ENCODE measurements at places on chromosomes 13 and 19.

- no peak for DNase-seq
These were observed 172.5 kb upstream of the MIR17HG start for GRCh38 chr13:91174886-91175501.

GRCh38 chr19:2511991-2512390 lies 36.1 kb downstream of the GADD45B start:
- no peak for DNase-seq

- DNase-seq = no peak
These were observed 801 bp downstream of the MCF2L start for GRCh38 chr13:112969692-112970338.

- no peak for DNase-seq
These were observed 4.5 kb downstream of the AMER2 start for GRCh38 chr13:25167382-25168174.

DNA sequence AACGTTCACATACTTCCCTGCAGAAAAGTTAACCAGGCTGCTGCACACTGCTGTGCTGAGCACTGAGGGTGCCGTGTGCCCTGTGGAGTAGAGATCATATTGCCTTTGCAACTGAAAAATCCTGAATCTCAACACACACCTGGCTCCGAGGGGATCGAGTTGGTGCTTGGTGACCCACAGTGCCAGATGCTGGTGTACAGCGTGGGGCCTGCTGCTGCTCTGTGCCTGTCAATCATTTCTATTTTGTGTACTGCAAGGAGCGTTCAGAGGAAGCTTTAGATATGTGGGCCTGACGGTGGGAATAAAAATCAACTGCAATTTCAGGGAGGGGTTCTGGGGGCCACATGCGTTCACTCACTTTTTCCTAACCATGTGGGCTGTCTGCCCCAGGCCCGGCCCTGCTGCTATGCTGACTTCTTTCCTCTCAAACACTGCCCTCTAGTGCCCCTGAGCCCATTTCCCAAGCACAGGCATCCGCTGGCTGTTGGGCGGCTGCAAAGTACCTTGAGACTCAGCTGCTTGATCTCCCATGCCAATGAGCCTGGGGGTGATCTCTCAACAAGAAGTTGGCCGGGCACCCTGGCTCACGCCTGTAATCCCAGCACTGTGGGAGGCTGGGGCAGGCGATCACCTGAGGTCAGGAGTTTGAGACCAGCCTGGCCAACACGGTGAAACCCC lies 9.7 kb upstream of the LENG8 start:
- no peak for DNase-seq

GRCh38 chr13:29684441-29684840 lies 89.0 kb upstream of the SLC7A1 start:
- DNase-seq = no peak

DNA sequence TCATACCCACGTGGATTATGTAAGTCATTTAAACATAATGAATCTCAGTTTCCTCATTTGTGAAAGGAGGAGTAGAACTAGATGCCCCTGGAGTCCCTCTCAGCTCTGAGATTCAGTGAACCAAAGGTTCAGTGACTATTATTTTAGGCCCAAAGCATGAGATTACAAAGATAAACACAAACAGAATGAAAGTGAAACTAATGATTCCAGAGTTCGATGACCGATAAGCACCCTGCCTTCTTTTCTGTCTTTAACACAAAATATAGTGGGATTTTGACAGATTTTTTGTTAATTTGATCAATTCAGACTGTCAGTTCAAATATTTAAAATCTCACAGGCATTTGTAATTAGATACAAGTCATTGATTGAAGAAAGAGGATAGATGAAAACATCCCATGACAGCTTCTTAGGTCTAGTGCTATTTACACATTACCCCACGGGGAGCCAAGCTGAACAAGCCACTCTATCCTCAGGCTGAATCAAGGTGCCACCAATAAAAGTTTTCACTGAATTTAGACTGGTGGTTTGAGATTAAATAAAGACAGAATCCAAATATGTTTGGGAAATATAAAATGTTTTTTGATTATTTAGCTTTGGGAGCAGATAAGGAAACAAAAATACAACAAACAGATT lies 64.6 kb upstream of the RAP2A start:
- DNase-seq = no peak

DNA sequence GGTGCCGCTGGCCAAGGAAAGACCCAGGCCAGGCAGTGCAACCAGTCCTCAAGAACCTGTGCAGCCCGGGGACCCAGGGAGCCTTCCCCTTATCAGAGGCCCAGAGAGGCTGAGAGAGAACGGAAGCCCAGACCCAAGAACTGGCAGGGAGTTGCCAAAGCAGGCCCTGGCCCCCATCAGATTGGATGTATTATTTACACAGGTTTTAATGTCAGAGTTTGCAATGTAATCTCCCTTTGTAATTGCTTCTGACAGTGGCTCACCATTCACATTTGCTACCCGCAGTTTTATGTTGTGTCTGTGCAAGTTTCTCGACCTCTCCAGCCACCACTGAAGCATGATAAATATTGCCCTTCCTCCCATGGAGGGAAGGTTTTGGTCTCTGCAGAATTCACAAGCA lies 660.9 kb downstream of the LIG4 start:
- DNase-seq = peak; percentile 80

GRCh38 chr13:114148521-114148855 lies 16.1 kb upstream of the RASA3 start:
- no peak for DNase-seq

DNA sequence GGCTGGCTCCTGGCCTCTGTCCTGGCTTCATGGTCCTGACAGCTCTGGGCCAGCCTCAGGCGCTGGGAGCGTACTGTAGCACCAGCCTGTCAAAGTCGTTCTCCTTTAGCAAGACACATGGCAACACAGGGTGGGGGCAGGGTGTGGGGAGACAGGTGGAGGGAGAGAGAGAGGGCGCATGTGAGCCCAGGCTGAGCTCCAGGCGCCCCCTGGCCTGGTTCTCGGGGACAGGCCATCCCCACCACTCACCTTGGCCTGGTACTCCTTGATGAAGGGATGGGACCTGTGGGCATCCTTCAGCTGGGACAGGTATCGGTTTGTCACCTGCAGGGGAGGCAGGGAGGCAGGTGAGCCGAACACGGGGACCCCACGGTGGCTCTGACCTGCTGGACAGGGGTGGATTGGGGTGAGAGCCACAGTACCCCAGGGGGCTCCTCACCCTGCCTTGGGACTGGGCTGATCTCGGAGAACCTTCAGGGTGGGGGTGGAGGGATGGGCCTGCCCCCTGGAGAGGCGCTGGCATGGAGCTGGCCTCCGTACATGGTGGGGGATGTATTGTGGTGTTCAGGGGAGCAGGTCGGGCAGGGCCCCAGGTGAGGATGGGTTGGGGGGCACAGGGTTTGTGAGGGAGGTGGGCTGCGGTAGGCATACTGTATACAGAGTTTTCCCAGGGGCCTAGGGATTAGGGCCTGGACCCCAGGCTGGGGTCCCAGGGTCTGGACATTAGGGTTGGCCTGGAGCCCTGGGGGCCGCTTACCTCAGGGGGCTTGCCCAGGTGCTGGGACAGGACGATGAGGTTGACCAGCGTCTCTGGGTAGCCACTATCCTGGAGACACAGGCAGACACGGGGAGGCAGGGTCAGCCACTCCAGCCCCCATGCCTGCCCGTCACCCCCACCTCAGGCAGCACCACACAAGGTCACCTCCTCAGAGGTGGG lies 3.9 kb upstream of the CERS1 start:
- DNase-seq = no peak

GRCh38 chr13:89113744-89114143 lies 1442.6 kb downstream of the SLITRK5 start:
- DNase-seq = no peak

DNA sequence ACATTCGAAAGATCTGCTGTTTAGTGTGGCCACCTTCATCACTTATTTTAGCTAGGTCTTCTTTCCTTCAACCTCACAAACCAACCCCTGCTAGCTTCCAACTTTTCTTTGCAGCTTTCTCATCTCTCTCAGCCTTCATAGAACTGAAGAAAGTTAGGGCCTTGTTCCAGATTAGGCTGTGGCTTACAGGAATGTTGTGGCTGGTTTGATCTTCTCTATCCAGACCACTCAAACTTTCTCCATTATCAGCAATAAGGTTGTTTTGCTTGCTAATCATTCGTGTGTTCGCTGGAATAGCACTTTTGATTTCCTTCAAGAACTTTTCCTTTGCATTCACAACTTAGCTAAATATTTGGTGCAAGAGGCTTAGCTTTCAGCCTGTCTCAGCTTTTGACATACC lies 44.7 kb downstream of the CARS2 start:
- DNase-seq = no peak

DNA sequence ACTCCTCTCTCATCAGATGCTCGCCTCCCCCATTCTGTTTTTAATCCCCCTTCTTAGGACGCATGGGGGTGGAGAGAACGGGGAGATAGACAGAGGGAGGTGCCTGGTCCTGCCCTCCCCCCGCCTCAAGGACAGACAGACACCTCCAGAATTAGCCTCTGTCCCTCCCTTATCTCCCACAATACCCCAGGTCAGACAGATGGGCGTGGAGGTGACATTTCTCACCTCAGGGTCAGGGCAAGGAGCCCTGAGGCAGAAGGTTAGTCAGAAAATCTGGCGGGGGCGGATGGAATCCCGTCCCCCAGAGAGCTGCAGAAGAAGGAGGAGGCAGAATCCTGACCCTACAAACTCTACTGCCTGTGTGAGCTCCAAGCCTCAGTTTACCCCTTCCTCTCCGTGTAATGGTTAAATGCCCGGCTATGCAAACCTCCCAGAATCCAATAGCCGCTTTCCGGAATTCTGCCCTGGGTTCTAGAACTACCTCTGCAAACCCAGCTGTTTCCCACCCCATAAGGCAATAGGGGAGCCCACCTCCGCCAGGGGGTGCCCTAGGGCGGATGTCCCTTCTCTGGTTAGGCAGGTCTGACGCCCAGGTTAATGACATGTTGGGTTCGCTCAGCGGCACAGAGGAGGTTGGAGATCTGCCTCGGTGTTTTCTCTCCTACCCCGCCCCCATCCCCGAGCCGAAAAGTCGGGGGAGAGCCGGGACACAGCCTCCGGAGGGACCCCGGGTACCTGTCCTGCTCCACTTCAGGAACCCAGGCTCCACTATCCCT lies 900 bp downstream of the PPP1R13L start:
- DNase-seq = no peak

GRCh38 chr19:51439021-51439465 lies 19.2 kb downstream of the SIGLEC8 start:
- DNase-seq = no peak

DNA sequence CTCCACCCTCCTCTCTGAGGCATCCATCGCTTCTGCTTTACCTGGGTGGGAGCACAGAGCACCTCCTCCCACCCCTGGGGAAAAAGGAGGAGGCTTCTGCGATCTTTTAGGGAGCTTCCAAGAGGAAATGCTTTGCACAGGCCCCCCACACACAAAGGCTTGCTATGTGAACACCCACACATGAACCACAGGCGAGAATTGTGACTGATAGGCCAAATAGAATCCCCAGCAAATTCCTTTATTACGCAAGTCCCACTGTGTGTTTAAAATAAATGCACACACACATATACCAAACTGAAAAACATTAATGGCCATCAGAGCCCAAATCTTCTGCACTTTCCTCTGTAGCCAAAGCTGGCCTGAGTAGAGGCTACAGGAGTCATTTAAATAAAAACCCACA lies 50.6 kb downstream of the HSPH1 start:
- DNase-seq = no peak

DNA sequence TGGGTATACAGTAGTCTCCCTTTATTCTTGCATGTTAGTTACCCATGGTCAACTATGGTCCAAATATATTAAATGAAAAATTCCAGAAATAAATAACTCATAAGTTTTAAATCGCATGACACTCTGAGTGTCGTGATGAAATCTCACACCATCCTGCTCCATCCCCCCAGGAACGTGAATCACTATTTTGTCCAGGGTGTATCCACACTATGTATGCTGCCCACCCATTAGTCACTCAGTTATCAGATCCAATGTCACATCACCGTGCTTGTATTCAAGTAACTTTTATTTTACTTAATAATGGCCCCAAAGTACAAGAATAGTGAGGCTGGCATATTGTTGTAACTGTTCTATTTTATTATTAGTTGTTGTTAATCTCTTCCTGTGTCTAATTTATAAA lies 115.8 kb upstream of the SERP2 start:
- DNase-seq = no peak

GRCh38 chr19:45815481-45816216 lies 541 bp upstream of the RSPH6A start:
- DNase-seq = no peak

GRCh38 chr13:103140001-103140671 lies 73.9 kb upstream of the SLC10A2 start:
- peak; percentile 43 for DNase-seq

DNA sequence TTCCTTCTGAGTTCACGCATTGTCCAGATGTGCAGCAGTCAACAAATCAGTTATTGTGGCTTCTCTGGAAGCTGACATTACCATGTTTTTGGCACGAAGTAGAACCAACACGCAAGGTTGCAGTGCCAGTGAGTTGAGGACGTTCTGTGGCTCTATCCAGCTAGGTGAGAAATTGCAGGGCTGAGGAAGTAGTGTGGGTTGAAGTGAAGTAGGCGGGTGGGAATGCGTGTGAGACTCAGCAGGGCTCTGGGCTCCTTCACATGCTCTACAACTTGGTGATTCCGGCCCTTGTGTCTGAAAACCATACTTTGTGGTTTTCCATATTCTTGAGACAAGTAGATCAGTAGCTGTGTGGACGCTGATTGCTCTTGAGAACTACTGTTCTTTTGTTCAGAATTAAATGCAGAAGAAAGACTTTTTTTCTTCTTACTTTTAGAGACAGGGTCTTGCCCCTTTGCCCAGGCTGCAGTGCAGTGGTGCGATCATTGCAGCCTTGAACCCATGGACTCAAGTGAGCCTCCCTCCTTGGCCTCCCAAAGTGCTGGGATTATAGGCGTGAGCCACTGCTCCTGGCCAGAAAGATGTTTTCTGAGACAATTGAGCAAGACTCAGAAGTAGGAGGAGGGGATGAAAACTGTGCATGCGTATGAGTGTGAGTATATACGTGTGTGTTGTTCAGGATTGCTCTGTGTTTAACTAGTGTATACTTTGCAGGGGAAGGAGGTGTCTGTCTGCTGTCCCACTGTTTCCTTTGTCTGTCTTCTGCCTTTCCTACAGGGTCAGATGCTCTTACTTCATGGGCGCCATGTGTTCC lies 46.2 kb downstream of the GATAD2A start:
- DNase-seq = no peak

DNA sequence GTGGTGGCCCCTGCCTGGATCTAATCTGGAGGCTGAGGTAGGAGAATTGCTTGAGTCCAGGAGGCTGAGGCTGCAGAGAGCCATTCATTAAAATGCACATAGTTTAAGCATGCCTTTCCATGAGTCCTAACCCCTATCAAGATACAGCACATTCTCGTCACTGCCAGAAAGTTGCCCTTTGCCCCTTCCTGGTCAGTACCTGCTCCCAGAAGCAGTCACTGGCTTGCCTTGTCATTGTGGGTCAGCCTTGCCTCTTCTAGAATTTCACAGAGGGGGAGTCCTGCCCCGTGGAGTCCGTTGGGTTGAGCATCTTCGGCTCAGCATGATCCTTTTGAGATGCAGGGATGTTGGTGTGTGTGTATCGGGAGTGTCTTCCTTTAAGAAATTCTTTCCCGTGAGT lies 10.8 kb downstream of the BICRA start:
- no peak for DNase-seq

- no peak for DNase-seq
These were observed 399.4 kb downstream of the KCNRG start for GRCh38 chr13:50414640-50415039.

- DNase-seq = no peak
These were observed 168.6 kb downstream of the LACC1 start for GRCh38 chr13:44048326-44048725.

GRCh38 chr13:28492569-28493367 lies 2.2 kb downstream of the FLT1 start:
- no peak for DNase-seq

Measured in NCI-H187 (cell line).